Activated T-cell treated with anti-CD3 and anti-CD28 coated beads for 48 hours (primary cell): ENCODE measurements at places on chromosomes 5 and 9.

DNA sequence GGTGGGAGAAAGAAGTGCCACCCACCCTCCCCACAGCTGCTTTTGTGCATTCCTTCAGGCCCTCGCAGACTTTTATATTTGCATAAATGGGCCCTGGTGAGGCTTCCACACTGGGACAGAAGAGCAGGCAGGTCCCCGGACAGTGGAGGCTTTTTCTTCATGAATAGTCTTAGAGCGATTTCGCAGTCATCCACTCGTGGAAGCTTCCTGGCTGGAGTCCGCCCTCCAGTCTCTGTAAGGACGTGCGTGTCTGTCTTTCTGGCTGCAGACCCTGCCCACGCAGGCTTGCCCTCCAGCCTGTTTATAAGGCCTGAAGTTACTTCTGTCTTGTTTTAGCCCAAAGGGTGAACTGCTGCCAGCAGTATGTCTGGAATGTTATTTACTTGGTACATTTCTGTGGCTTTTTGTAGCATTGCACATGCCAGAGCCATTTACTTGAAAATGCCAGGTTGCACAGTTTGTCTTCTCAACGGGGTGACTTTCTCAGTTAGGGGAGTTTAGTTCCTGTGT, 195.7 kb downstream of the AOPEP start:
- no peak for DNase-seq

- no peak for DNase-seq
Measured at GRCh38 chr5:95778713-95779436, 43.7 kb downstream of the GLRX start.

GRCh38 chr5:13985731-13986418, 41.4 kb upstream of the DNAH5 start:
- DNase-seq = no peak

DNA sequence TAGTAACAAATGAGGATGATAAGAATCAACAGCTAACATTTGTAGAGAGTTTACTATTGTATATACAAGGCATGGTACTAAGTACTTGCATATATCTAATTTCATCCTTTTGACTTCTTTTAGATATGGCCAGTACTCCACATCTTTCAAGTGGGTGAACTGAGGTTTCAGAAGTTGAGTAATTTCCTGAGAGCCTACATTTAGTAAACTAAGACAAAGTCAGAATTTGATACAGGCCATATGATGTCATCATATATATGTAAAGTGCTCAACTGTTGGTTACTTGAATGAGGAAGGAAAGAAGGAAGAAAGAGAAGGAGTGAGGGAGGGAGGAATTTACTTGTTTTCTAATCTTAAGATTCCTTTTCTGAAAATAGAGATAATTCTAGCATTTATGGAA, 52.8 kb downstream of the GRIA1 start:
- DNase-seq = no peak

DNA sequence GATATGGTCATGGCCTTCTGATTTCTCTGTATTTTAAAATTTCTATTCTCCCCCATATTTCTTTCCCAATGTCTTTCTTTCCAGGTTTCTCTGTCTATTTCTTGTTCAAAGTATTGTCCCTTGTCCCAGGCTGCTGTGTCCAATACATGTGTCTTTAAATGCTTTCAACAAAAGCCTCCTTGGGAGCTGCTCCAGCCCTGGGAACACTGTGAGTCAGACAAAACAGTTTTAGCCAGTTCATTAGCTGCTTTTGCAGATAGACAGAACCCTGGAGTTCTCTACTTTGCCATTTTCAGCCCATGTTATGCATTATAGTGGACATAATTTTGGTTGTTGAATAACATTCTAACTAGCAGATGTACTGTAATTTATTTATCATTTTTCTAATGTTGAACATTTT, 20.5 kb upstream of the JAK2 start:
- DNase-seq = no peak
